Esophagus mucosa (tissue), 1 donor: ENCODE measurements at places on chromosomes 16 and 17. TPM values are rescaled to one million over a fixed set of nuclear protein-coding genes. Genes with fewer than 3 reads are reported as not detected.
A peak's percentile ranks its signal among the peaks of the same experiment; 100 is the strongest.

DNA sequence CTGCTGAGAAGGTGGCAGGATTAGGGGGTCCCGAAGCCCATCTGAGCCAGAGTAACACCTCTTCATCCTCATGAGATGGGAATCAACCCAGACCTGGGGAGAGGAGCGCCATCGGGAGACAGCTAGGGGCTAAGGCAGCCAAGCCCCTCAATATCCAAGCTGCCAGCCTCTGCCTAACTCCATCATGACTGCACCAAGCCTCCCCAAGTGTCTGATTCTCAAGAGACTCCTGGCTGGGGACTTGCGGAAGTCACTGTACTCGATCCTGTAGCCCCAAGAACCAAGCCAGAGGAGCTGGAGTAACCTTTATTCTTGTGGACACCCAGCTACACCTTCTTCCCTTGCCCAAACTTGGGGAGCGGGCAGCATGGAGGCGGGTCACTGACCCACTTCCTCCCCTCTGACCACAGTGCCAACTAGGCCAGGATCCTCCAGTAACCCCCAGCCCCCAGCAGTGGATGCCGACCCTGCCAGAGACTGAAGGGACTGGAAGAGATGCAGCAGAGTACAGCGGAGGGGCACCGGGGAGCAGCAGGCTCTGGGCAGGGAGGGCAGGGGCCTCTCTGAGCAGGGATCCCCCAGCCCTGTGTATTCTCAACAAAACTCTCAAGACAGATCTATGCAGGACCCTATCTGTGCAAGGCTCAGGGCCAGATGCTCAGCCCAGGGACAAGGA is 13.3 kb downstream of the HDAC5 start:
- no peak for ATAC-seq

GRCh38 chr17:21162394-21162775 is 35.6 kb downstream of the DHRS7B start:
- ATAC-seq: no peak

GRCh38 chr16:69157196-69157595 is 24.7 kb downstream of the UTP4 start:
- no peak for ATAC-seq

DNA sequence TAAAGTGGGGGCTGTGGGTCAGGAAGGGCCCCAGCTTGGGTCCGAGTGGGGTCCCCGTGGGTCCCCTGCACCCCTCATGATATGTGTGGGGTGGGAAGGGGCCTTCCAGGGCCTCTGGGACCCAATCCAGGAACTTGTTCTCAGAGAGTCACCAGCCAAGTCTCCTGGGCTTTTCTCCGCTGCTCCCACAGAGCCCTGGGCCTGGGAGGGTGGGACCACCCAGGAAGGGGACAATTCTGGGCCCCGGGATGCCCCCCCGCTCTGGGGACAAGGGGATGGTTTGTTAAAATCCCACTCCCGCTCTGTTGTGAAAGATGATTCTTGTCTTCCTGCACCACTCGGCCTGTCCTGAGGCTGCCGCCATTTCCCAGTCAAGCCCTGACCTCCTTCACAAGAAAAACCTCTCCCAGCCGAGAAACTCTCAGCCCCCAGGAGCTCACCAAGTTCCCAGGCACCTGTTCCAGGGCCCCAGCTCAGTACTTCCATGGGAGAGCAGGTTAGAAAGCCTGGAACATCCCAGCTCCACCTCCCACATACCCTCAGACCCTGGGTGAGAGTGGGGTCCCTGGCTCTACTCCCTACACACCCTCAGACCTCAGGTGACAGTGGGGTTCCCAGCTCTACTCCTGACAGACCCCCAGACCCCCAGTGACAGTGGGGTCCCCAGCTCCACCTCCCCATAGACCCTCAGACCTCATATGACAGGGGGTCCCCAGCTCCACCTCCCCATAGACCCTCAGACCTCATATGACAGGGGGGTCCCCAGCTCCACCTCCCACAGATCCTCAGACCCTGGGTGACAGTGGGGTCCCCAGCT is 75.1 kb downstream of the METRNL start:
- ATAC-seq: peak; percentile 15

DNA sequence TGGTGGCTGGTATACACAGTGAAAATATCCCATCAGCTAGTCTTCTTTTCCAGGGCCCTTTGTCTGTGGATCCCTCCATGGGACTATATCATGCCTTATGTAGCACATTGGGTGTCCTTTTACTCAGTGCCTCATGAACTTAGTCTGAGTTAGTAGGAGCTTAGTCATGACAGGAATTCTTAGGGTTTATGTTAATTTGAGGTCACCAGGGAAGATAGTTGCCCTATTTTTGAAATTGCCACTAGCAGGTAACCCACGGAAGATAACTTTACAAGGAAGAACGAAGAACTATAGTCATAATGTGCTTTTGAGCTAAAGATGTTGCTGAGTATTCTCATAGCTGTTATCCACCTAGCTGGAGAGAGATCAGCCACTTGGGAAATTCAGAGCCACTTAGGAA is 14.8 kb upstream of the PLK1 start:
- ATAC-seq: no peak

DNA sequence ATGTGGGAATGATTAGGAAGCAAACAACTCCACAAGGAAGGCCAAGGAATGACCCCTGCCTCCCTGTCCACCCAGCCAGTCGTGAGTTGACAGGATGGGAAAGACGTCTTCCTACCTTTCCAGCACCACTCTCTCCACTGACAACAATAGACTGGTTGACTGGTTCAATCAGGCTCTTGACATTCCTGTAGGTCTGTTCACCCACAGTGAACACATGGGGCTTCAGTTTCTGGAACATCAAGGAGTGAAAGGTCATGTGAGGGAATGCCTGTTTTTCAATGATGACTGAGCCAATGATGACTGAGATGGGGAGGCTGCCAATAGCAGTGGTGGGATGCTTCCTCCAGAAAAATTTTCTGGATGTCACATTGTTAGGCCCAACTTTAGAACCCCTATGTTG is 9.6 kb downstream of the MYO19 start:
- ATAC-seq: no peak

DNA sequence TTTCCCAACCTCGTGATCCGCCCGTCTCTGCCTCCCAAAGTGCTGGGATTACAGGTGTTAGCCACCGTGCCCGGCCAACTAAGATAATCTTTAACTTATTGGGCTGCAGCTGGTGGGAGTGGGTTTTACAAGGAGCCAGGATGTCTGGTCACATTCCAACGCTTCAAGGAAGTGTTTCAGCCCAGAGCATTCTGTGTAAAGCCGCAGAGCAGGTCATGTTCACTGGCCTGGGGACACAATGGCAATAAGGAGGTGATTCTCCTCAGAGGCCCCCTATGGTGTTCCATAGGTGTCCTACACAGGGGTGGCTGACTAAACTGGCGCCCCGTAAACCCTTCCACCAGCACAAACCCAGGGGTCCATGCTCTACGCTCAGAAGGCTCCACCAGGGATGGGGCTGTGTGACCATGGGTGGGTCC is 1.2 kb downstream of the QPRT start:
- ATAC-seq: no peak

DNA sequence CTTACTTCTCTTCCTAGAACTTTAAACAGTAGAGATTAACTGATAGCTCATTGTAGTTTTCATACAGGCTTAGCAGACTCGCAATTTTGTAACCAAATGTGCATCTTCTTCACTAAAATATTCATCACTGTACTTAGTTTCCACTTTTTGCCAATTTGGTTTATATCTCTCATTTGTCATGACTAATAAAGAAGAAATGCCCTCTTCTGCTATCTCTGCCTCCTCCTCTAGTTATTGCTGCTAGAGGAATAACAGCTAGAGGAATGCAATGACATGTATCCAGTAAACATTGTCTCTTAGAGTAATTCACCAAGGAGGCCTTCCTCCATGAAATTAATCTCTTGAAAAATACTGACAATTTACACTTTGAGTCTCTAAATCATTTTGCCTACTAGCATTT is 115.5 kb upstream of the COX10 start:
- ATAC-seq: no peak

ANKS3 gene
- total RNA-seq: 8.1 TPM
